Glomerular endothelial cell (primary cell): ENCODE measurements at places on chromosomes 16 and 17. TPM values are rescaled to one million over a fixed set of nuclear protein-coding genes. Genes with fewer than 3 reads are reported as not detected.

Gene ASPHD1
- 1.3 and 4.4 TPM in 2 replicates for total RNA-seq

Gene CORO6
- total RNA-seq = 2.7 and 13.0 TPM in 2 replicates

Gene TP53TG3D
- not detected in 2 replicates for total RNA-seq

Gene SLC6A2
- not detected in 2 replicates for total RNA-seq

Gene CDRT15L2
- total RNA-seq = not detected in 2 replicates

Gene TERB1
- not detected in 2 replicates for total RNA-seq
